NCI-H345 (cell line): ENCODE measurements at places on chromosomes 7 and 10.

GRCh38 chr7:113764401-113765035 is 154.3 kb downstream of the PPP1R3A start:
- DNase-seq: no peak

DNA sequence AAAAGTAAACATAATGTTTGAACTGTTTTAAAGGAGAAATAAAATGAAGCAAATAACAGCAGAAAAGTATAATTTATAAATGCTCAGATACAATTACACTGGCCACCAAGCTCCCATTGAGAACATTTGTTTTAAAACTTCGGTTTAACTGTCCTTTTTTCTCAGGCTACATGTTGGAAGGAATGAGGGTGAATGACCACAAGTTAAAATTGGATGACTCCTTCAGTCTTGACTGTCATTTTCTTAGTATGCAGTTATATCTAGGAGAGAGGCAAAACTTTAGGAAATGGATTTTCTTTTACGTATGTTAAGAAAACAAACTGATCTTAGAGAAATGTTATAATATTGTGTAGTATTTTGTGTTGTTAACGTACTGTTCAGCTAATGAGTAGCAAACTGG is 5.0 kb downstream of the TRIM24 start:
- no peak for DNase-seq

GRCh38 chr10:4504550-4504949 is 321.5 kb upstream of the AKR1E2 start:
- DNase-seq: no peak

- no peak for DNase-seq
These were observed 140.0 kb downstream of the ZEB1 start for GRCh38 chr10:31458974-31459373.

DNA sequence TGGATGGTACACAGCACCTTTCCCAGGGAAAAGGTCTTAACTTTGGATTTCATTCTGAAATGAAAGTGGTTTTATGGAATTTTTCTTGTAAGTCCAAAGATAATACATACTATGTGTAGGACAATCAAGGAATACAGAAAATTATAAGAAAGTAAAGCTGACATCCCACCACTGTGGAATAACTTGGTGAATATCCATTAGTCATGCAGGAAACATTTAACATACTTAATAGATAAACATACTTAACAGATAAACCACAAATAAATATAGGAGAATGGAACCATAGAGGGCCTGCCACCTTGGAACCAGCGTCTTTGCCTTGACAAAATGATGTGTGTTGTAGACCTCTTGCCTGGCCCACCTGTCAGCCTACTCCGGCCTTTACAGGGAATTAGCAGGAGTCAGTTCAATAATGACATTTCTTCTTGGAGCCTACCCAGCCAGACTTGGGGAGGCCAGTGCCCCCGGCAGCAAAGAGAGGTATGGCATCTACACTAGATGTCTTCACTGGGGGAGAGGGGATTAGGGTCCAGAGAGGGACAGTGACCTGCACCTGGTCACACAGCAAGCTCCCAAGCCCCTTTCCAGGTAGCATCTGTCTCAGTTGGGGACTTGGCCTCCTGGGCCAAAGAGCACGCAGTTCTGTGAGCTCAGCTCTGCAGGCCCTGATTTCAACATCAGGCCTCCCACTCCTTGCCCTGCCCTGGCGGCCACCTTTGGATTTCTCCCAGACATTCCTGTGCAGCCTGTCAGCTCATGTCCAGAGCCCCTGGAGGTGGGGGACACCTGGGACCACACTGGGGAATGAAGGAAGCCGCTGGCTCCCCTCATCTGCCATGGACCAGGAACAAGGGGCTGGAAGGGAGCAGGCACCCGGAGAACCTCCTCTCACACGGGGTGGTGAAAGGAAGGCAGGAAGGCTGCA is 112.6 kb upstream of the PPIF start:
- no peak for DNase-seq

DNA sequence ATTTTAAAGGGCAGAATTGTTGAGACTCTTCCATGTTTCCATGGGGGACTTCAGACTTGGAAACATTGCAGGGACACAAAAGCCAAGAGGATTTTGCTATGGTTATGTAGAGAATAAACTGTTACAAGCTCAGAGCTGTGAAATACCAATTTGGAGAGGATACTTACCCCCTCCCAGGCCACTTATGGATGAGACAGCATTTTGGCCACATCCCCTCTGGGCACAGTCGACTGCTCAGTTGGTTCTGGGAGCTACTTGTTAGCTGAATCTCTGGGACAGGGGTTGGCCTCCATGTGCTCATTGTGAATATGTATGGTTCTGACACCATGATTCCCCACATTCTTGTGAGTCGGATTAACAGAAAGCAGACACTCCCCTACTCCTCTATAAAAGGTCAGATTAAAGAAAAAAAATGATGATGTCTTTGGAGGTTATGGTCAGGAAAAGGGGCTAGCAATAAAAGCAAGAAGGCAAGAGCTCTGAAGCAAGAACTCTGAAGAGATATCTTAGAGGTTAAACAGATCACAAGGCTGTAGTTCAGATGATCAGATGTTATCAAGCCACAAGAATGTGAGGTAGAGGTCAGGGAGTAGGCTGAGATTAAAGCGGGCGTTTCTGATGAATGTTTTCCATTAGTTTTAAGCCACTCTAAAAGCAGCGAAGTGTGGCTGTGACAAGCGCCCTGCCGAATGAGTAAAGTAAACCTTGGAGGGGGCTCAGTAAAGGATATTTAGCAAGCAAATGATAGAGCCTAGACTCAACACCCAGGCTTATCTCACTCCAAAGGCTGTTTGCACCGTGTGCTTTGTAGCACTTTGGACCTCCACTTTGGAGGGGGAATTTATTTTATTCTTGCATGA is 17.2 kb downstream of the STAMBPL1 start:
- DNase-seq: peak; percentile 12

DNA sequence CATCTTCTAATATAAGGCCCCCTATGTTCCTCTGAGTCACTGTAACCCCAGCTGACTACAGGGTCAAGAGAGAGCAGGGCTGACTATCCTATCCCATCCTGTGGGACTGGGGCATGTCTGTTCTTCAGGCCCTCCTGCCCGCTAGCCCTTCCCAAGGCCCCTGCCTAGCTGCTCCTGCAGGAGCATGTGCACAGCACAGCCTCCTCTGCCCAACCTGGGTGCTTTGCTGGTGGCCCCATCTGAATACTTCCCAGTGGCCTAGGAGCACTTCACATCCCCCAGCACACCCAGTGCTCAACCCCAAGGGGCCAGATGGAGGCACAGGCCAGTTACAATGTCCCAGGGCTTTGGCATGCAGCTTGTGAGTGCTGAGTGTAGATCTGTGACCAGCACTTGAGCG is 37.3 kb downstream of the AGBL3 start:
- DNase-seq: no peak

GRCh38 chr10:58547963-58548362 is 35.3 kb downstream of the BICC1 start:
- DNase-seq: no peak

- DNase-seq: no peak
These were observed 540.2 kb downstream of the GRID1 start for GRCh38 chr10:85826377-85826776.

DNA sequence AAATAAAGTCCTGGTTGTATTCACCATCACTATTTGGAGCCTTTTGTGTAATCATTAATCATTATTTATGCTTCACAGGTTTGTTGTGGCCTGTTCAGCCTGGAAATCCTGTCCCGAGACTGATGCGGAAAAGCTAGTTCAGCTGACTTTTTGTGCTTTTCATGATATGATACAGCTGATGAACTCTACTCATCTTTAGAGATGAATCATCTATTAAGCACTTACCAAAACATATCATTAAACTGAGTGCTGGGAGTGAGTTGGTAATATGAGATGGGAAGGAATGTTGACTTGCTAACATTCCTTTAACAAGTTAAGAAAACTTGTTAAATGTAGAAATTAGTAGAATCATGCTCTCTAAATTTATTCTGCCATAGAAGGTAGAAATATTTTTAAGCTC is 53.0 kb downstream of the CROT start:
- no peak for DNase-seq

DNA sequence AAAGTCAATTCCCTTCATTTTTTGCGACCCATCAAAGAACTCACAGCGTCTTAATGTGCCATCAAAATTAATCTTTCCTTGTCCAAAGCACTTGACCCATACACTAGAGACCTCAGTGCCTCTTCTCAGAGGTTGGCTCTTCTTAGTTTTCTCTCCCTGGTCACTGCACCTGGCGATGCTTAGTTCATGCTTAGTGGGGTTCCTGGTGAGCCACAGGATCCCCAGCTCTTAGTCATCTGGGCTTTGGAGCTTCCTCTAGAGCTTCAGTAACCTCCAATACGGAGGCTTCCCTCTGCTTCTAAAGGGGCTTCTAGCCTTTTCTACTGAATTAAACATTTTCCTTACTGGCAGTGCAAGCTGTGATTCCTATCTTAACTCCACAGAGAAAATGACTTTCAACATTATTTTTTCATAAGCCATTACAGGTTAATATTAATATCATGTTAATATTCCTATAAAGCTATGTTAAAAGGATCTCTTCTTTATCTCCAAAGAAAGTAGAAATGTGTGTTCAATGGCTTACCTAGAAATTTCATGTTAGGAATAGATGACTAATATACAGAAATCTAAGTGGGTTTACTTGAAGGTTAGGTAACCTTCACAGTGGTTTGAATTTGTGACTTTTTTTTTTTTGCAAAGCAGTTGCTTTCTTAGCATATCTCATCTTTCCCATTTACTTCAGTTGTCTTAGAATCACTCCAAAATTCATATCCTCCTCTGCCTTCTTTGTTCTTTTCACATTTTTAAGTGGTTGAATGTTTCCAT is 295.2 kb downstream of the CAMK1D start:
- DNase-seq: no peak

DNA sequence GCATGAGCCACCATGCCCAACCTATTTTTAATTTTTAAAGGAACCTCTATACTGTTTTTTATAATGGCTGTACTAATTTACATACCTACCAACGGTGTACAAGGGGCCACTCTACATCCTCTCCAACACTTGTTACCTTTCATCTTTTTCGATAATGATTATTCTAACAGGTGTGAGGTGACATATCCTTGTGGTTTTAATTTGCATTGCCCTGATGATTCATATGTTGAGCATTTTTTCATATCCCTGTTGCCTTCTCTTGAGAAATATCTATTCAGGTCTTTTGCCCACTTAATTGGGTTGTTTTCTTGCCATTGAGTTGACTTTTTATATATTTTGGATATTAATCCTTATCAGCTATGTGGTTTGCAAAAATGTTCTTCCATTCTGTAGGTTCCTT is 167.0 kb downstream of the CTTNBP2 start:
- DNase-seq: no peak
